Skeletal muscle cell (primary cell): ENCODE measurements at places on chromosomes 6 and 20.

- DNase-seq = no peak
Measured at GRCh38 chr6:161161121-161161520, 112.7 kb downstream of the AGPAT4 start.

DNA sequence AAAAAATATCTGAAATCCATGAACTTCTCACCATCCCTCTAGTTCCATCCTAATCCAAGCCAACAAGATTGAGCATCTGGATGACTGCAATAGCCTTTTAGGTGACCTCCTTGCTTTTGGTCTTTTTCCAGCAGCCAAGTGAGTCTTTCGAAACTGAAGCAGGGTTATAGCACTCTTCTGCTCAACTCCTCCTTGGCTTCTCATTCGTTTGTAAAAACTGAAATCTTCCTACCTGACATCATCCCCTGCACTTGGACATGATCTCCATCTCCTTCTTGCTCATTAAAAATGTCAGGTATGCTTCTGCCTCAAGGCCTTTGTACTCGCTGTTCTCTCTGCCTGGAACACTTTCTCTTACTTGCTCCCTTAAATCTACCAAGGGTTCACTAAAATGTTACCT lies 46.0 kb downstream of the STX7 start:
- peak; percentile 66 for DNase-seq

DNA sequence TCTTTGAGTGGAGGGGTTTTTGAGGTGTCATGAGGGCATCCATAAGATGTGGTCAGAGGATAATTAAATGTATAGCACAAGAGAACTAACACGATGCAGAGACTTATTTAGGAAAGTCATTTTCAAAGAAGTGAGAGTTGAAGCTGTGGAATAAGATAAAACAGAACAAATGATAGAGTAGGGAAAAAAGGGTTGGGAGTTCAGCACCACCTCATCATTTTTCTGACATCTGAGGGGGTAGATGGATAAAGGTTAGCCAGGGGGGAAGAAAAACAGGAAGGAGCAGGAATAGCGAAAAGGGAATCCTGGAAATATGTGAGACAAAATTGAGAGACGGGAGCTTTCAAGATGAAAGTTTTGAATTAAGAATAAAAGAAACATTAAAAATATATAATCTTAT lies 434.2 kb downstream of the NKAIN2 start:
- no peak for DNase-seq

- no peak for DNase-seq
Measured at GRCh38 chr6:169982461-169983386, 231.3 kb downstream of the ERMARD start.

DNA sequence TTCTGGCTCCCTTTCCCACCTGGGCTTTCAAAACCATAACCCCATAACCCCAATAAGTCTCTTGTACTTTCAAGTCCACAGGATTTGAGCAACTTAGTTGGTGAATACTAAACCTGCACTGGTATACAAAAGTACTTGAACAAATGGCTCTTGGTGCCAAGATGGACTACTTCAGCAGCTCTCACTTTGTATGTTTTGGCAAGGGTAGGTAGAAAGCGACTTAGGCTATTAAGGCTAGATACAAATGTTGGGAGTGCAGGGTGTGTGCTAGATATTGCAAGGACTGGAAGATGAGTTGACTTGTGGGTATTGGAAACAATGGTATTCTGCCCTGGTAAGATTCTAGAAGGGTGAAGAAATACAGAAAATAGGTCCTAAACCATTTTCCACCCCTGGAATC lies 182.6 kb upstream of the MOCS1 start:
- DNase-seq = no peak

- DNase-seq = no peak
Measured at GRCh38 chr20:23091721-23092383, 5.7 kb upstream of the CD93 start.

DNA sequence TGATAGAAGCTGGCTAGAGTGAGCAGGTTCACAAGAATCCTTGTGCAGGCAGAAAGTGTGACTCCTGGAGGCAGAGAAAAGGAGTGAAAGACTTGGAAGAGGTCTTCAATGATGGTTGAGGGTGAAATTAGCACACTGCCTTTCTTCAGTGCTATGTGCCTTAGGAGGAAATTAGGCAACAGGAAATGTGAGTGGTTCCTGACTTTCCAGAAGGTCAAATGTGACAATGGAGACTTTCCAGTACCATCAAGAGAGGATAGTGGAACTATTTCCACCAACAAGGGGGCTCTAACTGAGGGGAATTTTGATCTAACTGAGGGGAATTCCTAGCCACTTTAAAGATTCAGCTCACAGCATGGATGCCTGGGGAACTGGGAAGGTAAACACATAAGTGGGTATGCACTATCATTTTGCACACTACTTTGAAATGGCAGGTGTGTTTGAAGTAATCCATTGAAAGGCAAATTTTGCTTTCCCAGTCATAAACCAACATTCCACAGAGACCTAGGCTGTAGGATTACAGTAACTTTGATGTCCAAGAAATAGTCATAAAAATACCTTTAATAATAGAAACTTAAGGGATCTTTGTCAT lies 90.0 kb downstream of the PERP start:
- DNase-seq = no peak

GRCh38 chr6:21265034-21265729 lies 328.4 kb upstream of the SOX4 start:
- no peak for DNase-seq

- peak; percentile 36 for DNase-seq
Measured at GRCh38 chr20:48025051-48025515, 239.8 kb upstream of the SULF2 start.

GRCh38 chr6:144319211-144319610 lies 34.1 kb downstream of the UTRN start:
- DNase-seq = no peak

- no peak for DNase-seq
Measured at GRCh38 chr20:2729791-2730190, 37.2 kb downstream of the EBF4 start.

GRCh38 chr6:155023717-155024116 lies 28.6 kb downstream of the TIAM2 start:
- no peak for DNase-seq

DNA sequence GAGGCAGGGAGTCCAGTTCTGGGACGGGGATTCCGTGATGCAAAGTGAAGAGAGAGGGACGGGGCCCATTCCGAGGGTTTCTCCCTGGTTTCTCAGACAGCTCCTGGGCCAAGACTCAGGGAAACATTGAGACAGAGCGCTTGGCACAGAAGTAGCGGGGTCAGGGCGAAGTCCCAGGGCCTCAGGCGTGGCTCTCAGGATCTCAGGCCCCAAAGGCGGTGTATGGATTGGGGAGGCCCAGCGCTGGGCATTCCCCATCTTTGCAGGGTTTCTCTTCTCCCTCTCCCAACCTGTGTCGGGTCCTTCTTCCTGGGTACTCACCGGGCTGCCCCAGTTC lies 35.9 kb upstream of the HLA-G start:
- no peak for DNase-seq

DNA sequence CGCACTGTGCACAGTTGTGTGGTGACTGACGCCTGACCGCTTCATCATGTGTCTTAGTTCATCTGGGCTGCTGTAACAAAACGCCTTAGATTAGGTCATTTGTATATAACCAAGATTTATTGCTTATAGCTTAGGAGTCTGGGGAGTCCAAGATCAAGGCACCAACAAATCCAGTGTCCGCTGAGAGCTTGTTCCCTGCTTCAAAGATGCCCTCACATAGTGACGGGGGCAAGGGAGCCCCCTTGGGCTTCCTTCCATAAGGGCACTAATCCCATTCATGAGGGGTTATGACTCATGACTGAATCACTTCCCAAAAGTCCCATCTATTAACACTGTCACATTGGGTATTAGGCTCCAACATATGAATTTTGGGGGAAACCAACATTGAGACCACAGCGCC lies 34.6 kb downstream of the CYP24A1 start:
- DNase-seq = no peak

DNA sequence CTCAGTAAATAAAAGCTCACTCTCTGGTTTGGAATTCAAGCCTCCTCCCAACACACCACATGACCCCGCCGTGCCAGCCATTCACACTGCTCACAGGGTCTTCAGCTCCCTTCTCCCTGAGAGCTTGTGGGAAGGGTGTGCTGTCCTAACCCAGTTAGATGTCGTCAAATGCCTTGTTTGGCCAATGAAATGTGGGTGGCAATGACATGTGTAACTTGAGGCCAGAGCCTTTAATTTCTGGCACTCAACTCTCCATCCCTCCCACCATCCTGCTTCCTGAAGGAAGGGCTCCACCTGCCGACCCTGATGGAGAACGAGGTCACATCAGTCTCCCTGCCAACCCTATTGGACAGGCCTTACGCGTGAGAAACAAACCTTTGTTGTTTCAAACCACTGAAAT lies 224.5 kb upstream of the AGPAT4 start:
- peak; percentile 79 for DNase-seq
